CD4-positive, alpha-beta T cell treated with Interleukin-4 for 4 hours (primary cell): ENCODE measurements at places on chromosomes 6 and 20.

- no peak for DNase-seq
These were observed 18.7 kb downstream of the ASF1A start for GRCh38 chr6:118912646-118913045.

- peak; percentile 34 for DNase-seq
These were observed 127.4 kb upstream of the AFDN start for GRCh38 chr6:167699141-167699931.

DNA sequence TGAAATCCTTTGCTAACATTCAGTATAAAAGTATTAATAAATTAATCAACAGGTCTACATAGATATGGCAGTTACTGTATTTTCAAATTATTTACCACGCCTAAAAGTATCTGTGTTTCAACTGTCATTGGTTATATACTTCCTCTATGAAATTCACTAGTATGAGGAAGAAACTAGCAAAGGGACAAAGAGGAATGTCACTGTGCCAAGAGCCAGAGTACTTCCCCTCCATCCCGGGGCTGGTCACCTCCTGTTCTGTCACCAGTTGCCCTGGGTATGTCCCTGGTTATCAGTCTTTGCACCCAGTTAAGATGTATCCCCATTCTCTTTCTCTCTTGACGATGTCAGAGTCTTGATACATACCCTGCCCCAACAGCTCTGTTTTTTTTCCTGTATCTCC lies 476.8 kb upstream of the SOX4 start:
- no peak for DNase-seq

- DNase-seq: no peak
These were observed 45.3 kb upstream of the TINAG start for GRCh38 chr6:54262971-54263370.

- DNase-seq: no peak
These were observed 98.9 kb downstream of the PAK5 start for GRCh38 chr20:9739991-9740390.

GRCh38 chr20:63431944-63432343 lies 40.5 kb downstream of the KCNQ2 start:
- no peak for DNase-seq

DNA sequence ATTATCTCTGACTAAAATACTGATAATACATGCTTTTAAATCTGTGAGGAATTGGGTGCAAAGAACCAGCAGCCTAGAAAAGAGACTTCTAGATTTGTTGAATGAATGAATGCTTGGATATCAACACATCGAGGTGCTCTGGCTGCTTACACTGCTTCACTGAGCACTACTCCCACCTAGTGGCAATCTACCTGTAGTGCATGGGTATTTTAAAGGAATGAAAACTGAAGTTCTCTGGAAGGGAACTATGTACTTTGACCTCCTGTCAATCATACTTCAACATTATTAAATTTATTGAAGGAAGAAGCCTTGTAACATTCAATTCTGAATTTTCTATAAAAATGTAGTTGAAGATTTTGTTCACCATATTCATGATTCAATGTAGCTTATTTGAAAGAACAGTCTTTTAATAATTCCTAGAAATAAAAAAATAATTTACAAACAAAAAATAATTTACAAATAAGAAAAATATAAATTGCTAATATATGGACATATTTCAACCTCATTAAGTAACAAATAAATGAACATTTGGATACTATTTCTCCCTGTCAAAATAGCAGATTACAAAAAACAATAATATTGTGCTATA lies 111.2 kb upstream of the MMS22L start:
- DNase-seq: peak; percentile 76

DNA sequence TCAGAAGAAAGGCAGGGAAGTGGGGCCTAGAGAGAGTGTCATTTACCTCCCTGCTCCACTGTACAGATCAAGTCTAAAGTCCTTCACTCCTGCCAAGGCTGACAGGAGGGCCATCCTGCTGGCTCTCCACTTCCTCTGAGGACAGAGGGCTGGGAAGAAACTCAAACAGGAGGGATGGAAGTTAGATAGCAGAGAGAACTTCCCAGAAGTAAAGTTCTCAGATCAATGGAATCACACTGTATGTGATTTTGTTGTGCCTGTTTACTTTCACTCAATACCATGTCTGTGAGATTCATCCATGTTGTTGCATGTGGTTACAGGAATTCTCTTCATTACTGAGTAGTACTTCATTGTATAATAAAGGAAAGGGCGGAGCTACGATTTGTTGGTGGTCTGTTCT lies 32.3 kb upstream of the ZFAND3 start:
- DNase-seq: no peak
